ENCODE measurements at places on chromosomes 12 and 14.

- DNase-seq: no peak
These were observed 53.4 kb upstream of the EVL start for GRCh38 chr14:100011628-100012325.

DNA sequence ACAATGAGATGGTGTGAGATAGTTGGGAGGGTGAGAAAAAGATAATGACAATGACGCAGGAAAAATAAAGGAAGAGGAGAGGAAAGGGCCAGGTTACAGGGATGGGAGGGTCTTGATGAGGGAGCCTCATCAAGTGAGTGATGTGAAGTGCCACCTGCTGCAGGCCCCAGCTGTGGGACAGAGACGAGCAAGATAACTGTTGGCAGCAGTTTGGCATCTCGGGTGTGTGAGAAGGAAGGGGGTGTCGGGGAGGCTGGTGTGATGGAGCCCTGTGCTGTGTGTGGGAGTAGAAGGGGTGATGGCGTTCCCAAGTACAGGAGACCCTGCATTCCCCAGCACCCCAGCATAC lies 11.4 kb upstream of the TAC3 start:
- peak; percentile 13 for DNase-seq

DNA sequence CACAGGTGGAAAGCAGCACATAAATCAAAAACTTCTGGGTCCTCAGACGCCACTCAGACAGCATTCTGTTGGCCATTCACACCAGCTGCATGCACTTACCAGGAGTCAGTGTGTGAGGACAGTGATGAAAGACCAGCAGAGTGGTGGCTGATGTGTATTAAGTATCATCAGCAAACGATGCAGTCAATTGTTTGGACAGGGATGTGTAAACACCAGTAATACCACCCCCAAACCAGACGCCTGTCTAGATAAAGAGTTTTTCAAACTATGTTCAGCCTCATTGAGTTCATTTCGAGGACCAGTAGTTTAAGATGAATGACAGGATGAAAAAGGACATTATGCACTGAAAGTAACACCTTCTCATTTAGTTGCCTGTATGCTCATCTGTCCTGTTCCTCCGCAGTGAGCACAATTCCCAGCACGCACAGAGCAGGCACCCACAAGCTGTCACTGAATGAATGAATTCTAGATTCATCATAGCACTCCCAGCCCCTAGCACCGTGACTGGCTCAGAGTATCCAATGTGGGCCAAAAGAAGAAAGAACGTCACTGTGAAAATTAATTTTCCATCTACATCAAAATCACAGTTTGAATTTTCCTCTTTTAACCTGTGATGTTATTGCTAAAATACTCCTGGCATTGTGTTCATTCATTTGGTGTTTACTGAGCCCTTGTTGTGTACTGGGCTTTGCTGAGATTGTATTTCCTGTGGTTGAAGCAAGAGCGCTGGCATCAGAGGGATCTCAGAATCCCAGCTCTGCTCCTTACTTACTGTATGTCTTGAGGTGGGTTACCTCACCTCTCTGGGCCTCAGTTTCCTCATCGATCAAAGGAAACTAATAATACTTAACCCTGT lies 124.8 kb upstream of the NOS1 start:
- DNase-seq: no peak

- no peak for DNase-seq
These were observed 107.1 kb downstream of the AACS start for GRCh38 chr12:125172231-125172850.

- DNase-seq: peak; percentile 43
These were observed 32.4 kb downstream of the LTBP2 start for GRCh38 chr14:74579447-74580274.

- DNase-seq: peak; percentile 50
These were observed 10.3 kb upstream of the ERP27 start for GRCh38 chr12:14948672-14949071.

- DNase-seq: no peak
These were observed 229.2 kb downstream of the DPF3 start for GRCh38 chr14:72664651-72665050.

DNA sequence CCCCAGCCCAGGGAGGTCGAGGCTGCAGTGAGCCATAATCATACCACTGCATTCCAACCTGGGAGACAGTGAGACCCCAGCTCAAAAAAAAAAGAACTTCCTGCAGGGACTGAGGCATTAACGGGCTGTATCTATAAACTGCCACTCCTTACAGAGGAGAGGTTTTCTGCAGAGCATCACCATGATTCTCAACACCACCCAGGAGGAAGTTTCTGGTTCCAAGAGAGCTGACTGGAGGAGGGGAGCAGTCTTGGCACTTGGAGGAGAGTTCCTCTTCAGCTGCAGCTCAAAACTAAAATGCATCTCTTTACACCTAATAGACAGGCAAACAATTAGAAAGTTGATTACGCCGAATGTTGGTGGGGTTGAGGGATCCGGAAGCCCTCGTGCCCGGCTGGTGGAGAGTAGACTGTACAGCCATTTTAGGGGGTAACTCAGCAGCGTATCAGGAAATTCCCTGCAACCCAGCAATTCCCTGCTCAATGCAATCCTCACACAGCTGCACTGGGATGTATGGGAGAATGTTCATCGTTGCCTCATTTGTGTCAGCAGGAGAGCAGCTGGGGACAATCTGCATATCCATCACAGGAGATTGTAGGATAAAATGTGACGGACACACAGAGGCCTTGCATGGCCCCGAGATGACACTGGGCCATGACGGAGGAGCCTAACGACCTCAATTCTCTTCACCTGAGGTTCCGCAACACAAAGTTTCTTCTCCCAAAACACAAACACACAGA lies 36.6 kb downstream of the ACTN1 start:
- DNase-seq: no peak

DNA sequence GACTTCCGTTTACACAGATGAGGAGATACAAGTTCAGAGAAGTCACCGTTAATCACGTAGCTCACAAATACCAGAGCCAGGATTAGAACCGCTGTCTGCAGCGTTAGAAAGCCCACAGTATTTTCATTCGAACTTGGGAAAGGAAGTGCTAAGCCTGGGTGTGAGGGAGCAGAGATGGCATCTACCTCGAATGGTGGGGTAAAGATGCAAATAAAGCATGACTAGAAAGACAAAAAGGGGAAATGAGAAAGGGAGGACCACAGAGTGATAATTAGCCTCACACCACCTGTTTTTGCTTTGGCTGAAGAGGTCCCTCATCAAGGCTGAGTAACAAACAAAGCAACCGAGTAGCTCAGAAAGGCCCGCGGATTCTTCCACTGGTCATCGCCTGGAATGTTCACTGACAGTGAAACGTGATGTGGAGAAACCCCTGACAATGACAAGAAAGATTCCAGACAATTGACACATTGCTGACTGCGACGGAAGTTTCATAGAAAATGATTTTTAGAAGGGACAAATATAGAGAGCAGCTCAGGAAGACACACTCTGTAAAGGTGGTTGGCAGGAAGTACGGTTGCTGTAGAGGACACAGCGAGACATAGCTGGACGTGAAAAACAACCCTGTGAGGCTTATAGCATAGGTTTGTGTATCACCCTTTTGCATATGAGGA lies 31.5 kb upstream of the BHLHE41 start:
- DNase-seq: no peak

GRCh38 chr12:3133405-3133783 lies 56.2 kb downstream of the TSPAN9 start:
- no peak for DNase-seq

DNA sequence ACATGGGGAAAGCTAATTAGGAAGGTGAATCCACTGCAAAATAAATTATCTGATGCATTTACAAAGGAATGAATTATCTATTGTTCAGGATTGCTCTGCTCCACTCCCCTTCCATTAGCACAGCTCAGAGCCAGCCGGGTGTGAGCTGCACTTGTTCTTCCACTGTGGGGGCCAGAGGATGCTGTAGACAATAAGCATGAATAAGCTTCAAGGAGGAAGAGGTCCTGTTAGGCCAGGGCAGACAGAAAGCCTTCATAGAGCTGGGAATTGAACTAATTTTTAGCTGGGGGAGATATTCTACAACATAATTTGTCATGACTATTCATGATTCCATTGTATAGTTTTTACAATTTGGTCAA lies 137.6 kb upstream of the MAX start:
- no peak for DNase-seq

Data from activated naive CD4-positive, alpha-beta T cell treated with Interleukin-2 at 50 U/mL for 16 hours (primary cell).